ENCODE measurements at places on chromosomes 2 and 18.
A peak's percentile ranks its signal among the peaks of the same experiment; 100 is the strongest.

- no peak for DNase-seq
Measured at GRCh38 chr2:240216167-240216566, 75.7 kb upstream of the OTOS start.

- DNase-seq = no peak
Measured at GRCh38 chr2:68110102-68110501, 47.3 kb upstream of the C1D start.

DNA sequence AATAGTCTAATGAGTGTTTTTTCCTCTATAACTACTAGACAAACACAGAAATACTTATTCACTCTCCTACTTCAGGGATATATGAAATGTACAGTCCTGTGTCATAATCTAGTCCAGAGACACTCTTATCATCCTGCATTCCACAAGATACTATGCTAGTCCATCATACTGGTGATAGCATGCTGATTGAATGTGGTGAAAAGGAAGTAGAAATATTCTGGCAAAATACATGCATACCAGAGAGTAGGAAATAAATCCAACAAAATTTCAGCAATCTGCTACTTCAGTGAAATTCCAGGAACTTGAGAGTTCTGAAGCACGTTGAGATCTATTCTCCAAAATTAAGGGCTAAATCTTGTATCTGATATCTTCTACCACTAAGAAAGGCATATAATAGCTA, 353.9 kb downstream of the PID1 start:
- DNase-seq = no peak

GRCh38 chr2:939936-940601, 10.6 kb upstream of the SNTG2 start:
- no peak for DNase-seq

- DNase-seq = no peak
Measured at GRCh38 chr18:31261792-31262582, 56.0 kb upstream of the DSG1 start.

DNA sequence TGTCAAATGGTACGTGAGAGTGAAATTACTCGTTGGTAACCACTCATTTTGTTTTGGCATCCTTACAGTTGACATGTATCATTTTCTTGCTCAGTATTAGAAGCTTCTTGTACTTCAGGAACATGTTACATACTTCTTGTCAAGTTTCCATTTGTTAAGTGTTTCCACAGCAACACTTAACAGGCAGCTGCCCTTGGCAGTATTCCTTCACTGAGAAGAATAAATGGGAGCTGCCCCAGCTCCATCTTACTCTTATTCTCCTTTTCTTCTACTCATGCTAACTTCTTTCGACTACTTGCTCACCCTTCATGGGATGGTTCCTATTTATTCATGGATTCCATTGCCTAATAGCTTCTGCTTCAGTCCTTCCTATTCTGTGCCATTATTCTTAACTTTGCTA, 60.1 kb upstream of the TUBA3E start:
- no peak for DNase-seq

- DNase-seq = no peak
Measured at GRCh38 chr2:40213071-40213470, 238.8 kb downstream of the SLC8A1 start.

DNA sequence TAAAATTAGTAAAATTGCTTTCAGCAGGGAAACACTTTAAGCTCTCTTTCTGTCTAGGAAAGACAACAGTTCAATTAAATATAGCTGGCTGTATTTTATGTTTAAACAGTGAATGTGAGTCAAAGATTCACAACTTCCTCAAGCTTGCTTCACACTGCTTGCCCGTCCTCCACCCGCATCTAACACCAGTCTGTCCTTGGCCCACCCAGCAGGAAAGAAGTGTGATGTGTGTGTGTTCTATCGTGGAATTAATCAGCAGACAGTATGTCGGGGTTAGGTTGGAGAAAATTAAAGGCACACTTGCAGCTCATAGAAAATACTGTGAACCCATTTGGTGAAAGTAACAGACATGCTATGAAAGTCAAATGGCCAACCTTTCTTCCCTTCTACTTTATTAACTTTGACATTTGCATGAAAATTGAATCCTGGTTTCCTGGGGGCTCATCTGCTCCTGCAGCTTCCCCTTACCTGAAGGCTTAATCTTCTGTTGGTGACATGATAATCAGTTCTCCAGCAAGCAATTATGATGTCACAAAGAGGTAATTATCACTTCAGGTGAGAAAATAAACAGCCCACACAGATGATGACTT, 182.0 kb downstream of the UXS1 start:
- DNase-seq = no peak

DNA sequence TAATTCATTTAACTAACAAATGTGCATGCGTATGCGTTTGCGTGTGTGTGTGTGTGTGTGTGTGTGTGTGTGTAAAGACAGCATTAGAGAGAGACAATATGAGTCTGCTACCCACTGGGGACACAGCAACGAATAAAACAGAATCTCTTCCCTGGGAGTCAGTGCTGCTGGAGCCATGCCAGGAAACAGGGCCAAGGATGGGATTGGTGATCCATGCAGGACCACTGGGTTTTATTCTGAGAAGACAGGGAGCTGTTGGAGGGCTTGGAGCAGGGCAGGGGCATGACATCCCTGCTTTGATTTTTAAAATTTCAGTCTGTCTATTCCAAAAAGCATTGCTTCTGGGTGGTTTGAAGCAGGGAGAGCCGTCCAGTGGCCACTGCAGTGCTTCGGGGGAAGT, 62.9 kb downstream of the PDCL3 start:
- DNase-seq = no peak

- no peak for DNase-seq
Measured at GRCh38 chr2:241636182-241637017, 558 bp downstream of the THAP4 start.

DNA sequence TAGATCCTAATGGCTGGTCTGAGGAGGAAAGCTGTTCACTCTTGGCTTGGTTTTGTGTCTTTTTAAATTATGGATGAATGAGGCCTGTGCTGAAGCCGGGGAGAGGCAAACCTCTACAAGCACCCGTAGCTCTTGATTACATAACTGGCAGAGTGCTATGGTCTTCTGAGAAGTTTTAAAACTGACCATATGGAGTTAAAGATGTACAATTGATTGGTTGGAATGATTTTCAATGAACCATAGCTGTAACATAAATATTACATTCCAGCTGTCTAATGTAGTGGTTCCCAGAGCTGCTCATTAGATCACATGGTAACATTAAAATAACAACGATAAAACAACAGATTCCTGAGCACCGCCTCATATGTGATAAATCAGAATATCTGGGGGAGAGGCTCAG, 71.1 kb upstream of the MAP4K3 start:
- DNase-seq = no peak

- no peak for DNase-seq
Measured at GRCh38 chr2:169259402-169259801, 102.9 kb downstream of the LRP2 start.

DNA sequence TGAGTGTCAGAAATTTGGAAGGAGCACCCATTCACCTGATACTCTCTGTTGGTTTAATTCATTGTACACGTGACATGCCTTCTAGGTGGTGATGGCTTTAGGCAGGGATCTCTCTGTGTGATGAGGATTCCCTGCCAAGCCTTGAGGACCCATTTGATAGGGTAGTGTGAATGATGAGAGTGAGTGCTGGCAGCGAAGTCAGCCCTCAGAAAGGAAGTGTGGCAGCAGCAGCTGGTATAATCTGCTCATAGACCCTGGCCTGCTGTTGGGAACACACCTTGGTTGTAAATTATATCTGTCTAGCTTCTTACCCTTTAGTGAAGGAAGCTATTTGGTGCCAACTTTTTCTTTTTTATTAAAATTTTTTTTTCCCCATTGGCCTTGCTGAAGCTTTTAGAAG, 164.5 kb downstream of the HAUS1 start:
- no peak for DNase-seq

DNA sequence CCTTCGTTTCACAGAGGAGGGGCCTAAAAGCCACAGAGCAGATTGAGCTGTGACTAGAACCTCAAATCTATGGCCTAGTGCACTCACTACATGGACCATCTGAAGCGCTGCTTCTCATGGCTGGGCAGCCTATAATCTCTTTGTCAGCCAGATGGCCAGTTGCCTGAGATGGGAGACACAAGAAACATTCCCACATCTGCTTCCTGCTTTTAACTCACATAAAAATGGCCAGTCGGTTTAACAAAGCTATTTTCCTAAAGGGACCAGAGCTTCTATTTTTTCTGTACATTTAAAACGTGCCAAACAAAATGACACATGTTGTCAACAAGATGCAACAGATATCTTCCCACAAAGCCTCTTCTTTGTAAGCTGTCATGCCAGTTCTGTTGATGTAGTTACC, 173.8 kb downstream of the GFPT1 start:
- DNase-seq = no peak

GRCh38 chr2:173058097-173058496, 17.5 kb upstream of the MAP3K20 start:
- no peak for DNase-seq

DNA sequence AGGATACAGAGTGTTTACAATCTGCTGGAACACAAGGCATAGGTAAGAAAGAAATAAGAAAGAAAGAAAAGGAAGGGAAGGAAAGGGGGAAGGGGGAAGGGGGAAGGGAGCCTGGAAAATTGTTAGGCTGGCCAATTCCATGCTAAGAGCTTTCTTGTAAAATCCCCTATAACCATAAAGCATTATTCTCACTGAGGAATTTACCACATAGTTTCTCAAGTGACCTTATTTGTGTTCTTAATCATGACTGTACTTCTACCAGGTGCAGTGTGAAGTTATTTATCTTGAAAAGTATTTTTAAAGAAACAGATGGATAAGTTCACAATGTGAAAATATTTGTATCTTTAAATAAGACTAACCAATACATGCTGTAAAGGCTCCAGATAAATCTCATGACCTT, 39.2 kb upstream of the KIDINS220 start:
- no peak for DNase-seq

DNA sequence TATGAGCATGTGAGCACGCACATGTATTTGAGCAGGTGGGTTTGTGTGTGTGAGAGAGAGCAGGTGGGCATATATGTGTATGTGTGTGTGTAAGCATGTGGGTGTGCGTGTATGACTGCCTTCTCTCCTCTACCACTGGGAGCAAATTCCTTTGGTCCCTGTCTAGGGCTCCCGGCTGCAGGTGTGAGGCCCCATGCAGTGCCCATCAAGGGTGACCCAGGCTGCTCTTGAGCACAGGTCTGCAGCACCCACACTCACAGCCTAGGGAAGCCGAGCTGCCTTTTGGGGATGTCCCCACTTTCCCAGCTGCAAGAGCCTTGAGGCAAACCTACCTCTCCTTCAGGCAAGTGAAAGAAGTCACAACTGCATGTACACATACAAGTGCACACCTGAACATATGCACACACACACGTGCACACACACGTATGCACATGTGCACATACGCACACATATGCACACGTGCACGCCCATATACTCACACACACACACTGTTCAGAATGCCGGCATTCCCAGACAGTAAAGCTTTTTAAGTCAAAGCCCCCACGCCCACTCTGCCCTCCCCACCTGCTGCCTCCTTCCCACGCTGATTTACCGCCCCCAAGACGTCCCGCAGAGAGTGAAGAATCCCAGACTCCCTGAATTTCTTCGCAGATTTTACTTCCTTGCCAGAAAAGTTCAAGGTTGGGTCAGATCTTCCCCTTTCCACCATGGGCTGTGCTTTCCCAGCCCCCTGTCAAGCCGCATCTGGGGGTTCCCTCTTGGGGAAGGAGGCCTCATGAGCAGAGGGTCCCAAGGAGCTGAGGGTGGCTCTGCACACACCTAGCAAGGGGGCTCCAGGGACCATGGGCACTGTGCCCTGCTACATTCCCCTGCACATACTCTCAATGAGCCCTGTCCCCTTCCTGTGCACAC, 170.6 kb downstream of the TWIST2 start:
- no peak for DNase-seq

GRCh38 chr2:160736148-160737028, 242.8 kb upstream of the RBMS1 start:
- peak; percentile 25 for DNase-seq

- no peak for DNase-seq
Measured at GRCh38 chr2:224440988-224441387, 39.1 kb upstream of the FAM124B start.
